ENCODE measurements at places on chromosomes 6 and 20. TPM values are rescaled to one million over a fixed set of nuclear protein-coding genes. Genes with fewer than 3 reads are reported as not detected.

GRCh38 chr20:4666001-4666479, 55.7 kb upstream of the PRND start:
- no peak overlapping the region for H3K27ac ChIP-seq
- no peaks in the 10 kb centered on the region for H3K36me3 ChIP-seq
- H3K4me3 ChIP-seq: peak overlapping the region; percentile 46
- peaks cover 10% of the 10 kb centered on the region for H3K4me1 ChIP-seq

DNA sequence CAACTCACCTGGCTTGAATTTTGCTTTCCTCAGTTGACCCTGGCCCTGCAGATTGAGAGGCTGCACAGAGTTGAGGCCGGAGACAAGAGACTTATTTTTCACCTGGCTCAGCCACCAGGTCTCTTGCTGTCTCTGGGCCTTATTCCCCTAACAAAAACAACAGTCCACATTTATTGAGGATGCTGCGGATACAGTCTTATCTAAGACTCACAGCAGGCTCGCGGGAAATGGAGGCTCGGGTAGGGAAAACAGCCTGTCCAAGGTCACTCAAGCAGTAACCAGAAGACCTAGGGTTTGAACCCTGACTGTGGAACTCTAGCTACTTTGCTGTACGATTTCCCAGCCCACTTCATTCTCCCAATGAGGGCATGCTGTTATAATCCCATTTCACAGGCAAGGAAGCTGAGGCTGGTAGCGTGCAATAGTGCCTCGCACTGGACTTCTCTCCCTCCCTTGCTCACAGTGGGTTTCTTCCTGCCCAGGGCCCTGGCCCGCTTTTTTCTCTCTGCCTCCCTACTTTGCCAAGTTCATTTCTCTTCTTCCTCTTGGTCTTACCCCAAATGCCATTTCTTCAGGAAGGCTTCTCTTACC, 57.7 kb downstream of the RBM38 start:
- H3K4me3 ChIP-seq: no peak overlapping the region
- no peaks in the 10 kb centered on the region for H3K27me3 ChIP-seq
- no peaks in the 10 kb centered on the region for H3K36me3 ChIP-seq

GRCh38 chr6:22657352-22657980, 88.1 kb downstream of the HDGFL1 start:
- no peaks in the 10 kb centered on the region for H3K4me1 ChIP-seq
- H3K36me3 ChIP-seq: no peaks in the 10 kb centered on the region
- H3K4me3 ChIP-seq: no peak overlapping the region

GRCh38 chr6:142842418-142843261, 102.3 kb downstream of the HIVEP2 start:
- H3K27me3 ChIP-seq: no peaks in the 10 kb centered on the region
- H3K27ac ChIP-seq: peak overlapping the region; percentile 84
- DNase-seq: peak; percentile 41
- H3K4me3 ChIP-seq: peak overlapping the region; percentile 66
- H3K4me1 ChIP-seq: peaks cover 61% of the 10 kb centered on the region
- H3K36me3 ChIP-seq: no peaks in the 10 kb centered on the region

DNA sequence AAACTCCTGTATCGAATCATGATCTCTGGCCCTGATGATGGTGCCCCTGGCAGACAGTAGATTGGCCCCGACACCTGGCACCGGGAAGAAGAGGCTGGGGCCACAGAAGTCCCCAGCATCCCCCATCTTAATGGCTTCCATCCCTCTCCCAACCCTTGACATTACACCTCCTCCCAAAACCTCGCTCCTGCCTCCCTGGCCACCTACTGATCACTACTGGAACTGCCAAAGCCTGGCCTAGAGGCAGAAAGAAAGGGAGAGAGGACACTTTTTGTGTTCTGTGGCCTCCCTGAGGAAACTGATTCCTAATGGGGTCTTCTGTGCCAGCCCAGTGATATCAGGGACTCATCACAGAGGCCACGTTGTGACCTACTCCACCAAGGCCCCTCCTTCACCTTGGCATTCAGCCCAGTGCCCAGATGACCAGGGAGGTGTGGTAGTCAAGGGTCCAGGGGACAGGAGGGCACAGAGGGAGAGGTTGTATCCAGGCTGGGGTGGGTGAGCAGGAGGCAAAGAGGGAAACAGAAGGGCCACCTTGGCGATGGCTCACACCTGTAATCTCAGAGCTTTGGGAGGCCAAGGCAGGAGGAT, 6.1 kb downstream of the C20orf173 start:
- no peaks in the 10 kb centered on the region for H3K36me3 ChIP-seq
- H3K4me3 ChIP-seq: no peak overlapping the region
- H3K27ac ChIP-seq: no peak overlapping the region
- no peaks in the 10 kb centered on the region for H3K4me1 ChIP-seq
- DNase-seq: no peak

GRCh38 chr6:51953246-51953645, 134.2 kb downstream of the PKHD1 start:
- DNase-seq: no peak
- no peak overlapping the region for H3K27ac ChIP-seq
- no peak overlapping the region for H3K4me3 ChIP-seq
- H3K27me3 ChIP-seq: peaks cover 2% of the 10 kb centered on the region
- no peaks in the 10 kb centered on the region for H3K4me1 ChIP-seq

- H3K4me1 ChIP-seq: no peaks in the 10 kb centered on the region
- no peaks in the 10 kb centered on the region for H3K27me3 ChIP-seq
- no peak overlapping the region for H3K27ac ChIP-seq
- H3K4me3 ChIP-seq: no peak overlapping the region
- no peaks in the 10 kb centered on the region for H3K36me3 ChIP-seq
Observed at GRCh38 chr6:158970640-158971275, 29.2 kb downstream of the RSPH3 start.

DNA sequence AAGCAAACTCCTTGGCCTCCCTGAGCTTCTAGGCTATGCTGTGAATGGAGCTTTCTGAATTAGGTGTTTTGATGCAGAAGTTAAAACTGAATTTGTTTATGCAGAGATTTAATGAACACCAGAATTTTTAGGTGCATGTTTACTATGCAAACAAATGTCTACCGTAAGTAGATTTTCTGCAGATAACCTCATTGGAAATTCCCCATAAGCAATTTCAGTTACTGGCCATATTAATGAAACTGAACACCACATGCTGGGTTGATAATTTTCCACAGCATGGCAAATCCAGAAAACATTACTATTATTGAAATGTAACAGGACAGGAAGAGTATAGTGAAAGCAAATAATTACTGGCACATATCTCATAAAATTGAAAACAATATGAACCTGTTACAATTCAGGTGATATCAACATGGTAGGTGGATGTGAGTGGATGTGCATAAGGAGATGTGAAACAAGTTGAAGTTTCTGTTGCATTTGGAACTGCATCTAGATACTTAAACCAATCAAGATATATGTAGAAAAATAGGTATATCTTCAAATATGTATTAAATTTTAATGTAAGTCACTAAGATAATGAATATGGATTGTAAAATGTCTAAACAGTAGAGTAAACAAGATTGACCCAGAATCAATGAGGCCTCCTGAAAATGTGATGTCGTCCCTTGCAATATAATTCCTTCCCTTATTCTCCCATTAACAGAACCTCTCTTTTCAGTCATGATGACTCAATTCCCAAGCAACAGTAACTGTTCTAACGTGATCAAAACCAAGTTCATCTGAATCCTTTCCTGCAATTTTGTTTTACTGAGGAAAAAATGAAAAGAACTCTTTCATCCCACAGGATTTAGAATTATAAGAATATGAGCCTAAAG, 11.0 kb downstream of the PTCHD4 start:
- no peak overlapping the region for H3K27ac ChIP-seq
- H3K4me3 ChIP-seq: no peak overlapping the region
- no peaks in the 10 kb centered on the region for H3K27me3 ChIP-seq
- H3K4me1 ChIP-seq: no peaks in the 10 kb centered on the region
- no peaks in the 10 kb centered on the region for H3K36me3 ChIP-seq

- DNase-seq: no peak
- no peaks in the 10 kb centered on the region for H3K4me1 ChIP-seq
- no peak overlapping the region for H3K27ac ChIP-seq
- no peaks in the 10 kb centered on the region for H3K27me3 ChIP-seq
- no peak overlapping the region for H3K4me3 ChIP-seq
Observed at GRCh38 chr20:62281161-62281933, 21.4 kb upstream of the ADRM1 start.

- peaks cover 24% of the 10 kb centered on the region for H3K4me1 ChIP-seq
- peaks cover 25% of the 10 kb centered on the region for H3K36me3 ChIP-seq
- H3K4me3 ChIP-seq: no peak overlapping the region
Observed at GRCh38 chr20:36493801-36494114, 47.6 kb upstream of the MYL9 start.

DNA sequence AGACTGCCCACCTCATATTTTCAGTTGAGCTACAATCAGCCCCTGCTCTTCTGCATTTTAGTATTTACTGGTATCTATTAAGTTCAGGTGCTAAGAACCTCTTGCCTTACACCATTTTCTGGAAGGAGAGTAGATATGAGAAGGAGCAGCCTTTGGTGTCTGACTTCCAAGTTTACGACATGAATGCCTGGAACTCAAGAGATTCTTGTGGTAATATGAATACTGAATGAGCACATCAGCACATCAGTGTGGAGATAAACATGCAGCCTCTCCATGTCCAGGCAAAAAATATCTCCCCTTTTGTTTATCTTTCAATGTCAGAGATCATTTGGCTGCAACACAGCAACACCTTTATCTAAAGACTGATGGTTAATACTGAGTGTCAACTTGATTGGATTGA, 65.8 kb upstream of the THEMIS start:
- H3K27me3 ChIP-seq: no peaks in the 10 kb centered on the region
- no peak overlapping the region for H3K27ac ChIP-seq
- no peak for DNase-seq
- H3K4me1 ChIP-seq: peaks cover 29% of the 10 kb centered on the region
- no peaks in the 10 kb centered on the region for H3K36me3 ChIP-seq

DNA sequence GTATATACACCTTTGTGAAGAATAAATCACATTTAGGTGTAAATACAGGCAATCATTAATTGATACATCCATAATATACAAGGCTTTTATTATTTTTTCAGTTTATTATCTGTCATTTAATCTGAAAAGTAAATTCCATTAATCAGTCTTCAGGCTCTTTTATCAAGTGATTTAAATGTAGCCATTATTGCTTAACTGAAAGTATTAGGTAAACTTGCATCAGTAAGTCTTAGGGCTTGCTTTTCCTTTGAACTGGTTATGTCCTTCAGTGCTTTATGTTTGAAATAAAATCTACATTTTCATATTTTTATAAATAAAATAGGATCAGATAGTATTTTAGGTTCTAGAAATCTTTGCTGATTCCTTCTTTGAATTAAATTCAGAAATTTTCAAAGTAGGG, 4.1 kb downstream of the TPBG start:
- H3K27me3 ChIP-seq: no peaks in the 10 kb centered on the region
- no peak overlapping the region for H3K27ac ChIP-seq
- DNase-seq: no peak
- H3K36me3 ChIP-seq: no peaks in the 10 kb centered on the region
- H3K4me3 ChIP-seq: no peak overlapping the region
- no peaks in the 10 kb centered on the region for H3K4me1 ChIP-seq

DNA sequence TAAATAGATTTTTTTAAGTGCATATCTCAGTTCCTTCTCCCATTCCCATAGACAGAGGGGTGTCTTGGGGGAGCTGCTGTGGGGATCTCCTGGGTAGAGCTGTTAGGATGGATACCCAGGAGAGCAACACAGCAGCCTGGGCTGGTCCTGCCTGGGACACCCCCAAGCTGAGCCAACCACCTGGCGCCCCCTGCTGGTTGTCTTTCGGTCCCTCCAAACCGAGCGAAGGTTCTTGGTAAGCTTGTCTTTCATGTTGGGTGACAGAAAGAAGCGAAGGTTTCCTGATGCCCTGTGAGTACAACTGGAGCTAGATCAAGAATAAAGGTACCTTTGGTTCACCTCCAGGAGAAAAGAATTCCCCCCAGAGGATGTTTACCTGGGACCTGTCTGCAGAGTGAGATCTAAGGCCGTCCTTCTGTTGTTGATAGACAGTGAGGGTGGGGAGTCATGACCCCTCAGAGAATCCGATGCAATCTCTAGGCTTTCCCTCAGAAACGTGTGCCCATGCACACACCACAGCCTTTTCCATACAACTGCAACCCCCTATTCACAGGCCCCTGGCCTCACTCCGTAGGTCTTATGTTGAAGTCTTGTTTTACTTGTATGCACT, 50.8 kb downstream of the SNX9 start:
- H3K4me1 ChIP-seq: peaks cover 25% of the 10 kb centered on the region
- H3K36me3 ChIP-seq: no peaks in the 10 kb centered on the region
- H3K27me3 ChIP-seq: no peaks in the 10 kb centered on the region
- peak; percentile 82 for DNase-seq

DNA sequence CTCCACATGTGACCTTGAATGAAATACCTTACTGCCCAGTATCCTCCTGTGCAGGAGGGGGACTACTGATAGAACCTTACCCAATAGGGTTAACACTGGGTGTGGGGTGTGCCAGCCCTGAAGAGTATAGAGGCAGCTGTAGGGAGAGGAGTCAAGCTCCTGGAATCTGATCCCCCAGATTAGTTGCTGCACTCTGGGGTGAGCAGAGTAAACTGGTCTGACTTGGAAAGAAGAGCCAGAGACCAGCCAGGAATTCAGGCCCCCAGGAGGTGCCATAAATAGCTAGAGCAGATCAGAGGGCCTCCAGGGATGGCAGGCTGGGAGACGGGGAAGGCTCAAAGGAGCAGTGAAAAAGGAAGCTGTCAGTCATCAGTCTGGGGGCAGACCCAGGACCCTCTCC, 3.5 kb upstream of the APOBEC2 start:
- no peak overlapping the region for H3K27ac ChIP-seq
- peaks cover 13% of the 10 kb centered on the region for H3K4me1 ChIP-seq
- no peak for DNase-seq
- H3K4me3 ChIP-seq: no peak overlapping the region

GRCh38 chr6:113488812-113489685, 368.1 kb upstream of the MARCKS start:
- H3K27me3 ChIP-seq: no peaks in the 10 kb centered on the region
- H3K4me1 ChIP-seq: no peaks in the 10 kb centered on the region
- H3K36me3 ChIP-seq: no peaks in the 10 kb centered on the region

DNA sequence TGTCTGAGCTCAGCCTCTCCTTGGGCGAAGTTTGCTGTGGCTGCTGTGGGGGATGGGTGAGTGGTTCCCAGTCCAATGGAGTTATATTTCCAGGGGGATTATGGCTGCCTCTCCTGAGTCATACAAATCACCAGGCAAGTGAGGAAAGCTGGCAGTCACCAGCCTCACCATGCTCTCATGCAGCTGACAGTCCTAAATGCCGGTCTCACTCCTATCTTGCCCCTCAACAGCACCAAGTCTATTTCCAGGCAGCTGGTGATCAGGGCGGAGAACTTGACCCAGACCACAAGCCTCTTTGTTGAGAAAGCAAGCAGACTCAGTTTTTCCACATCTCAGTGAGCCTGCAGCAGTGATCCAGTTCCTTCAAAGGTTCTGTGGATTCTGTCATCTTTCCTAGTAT, 98.9 kb downstream of the TBC1D32 start:
- H3K36me3 ChIP-seq: no peaks in the 10 kb centered on the region
- no peaks in the 10 kb centered on the region for H3K27me3 ChIP-seq
- no peaks in the 10 kb centered on the region for H3K4me1 ChIP-seq
- no peak overlapping the region for H3K27ac ChIP-seq
- no peak overlapping the region for H3K4me3 ChIP-seq
- no peak for DNase-seq

ADGB gene
- not detected for total RNA-seq

SDCBP2 gene
- total RNA-seq: 1.4 TPM

SLC24A3 gene
- not detected for total RNA-seq

C20orf144 gene
- not detected for total RNA-seq

TRIM40 gene
- total RNA-seq: not detected

PRDM13 gene
- not detected for total RNA-seq

SLC22A7 gene
- total RNA-seq: not detected

SIRPB1 gene
- 9.6 TPM for total RNA-seq

ADGRF1 gene
- total RNA-seq: not detected

Measured in naive thymus-derived CD4-positive, alpha-beta T cell (primary cell).